ENCODE measurements at places on chromosomes 11 and 22.

DNA sequence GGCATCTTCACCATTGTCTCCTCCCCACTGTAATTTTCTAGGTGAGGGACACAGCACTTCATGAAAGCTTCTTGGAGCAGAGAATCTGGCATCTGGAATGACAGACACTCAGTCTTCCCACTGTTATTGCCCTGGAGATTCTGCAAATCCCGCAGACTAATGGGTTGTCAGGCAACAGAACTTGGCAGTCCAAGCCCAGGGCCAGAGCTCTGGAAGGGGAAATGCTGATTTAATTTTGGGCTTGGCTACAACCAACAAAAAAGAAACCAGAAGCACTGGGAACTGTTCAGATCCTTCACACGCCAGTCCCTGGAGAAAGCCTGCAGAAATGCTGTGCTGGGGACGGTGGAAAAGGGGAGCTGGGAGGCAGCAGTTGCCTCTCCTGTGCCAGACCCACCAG is 71.5 kb upstream of the BID start:
- no peak for DNase-seq

DNA sequence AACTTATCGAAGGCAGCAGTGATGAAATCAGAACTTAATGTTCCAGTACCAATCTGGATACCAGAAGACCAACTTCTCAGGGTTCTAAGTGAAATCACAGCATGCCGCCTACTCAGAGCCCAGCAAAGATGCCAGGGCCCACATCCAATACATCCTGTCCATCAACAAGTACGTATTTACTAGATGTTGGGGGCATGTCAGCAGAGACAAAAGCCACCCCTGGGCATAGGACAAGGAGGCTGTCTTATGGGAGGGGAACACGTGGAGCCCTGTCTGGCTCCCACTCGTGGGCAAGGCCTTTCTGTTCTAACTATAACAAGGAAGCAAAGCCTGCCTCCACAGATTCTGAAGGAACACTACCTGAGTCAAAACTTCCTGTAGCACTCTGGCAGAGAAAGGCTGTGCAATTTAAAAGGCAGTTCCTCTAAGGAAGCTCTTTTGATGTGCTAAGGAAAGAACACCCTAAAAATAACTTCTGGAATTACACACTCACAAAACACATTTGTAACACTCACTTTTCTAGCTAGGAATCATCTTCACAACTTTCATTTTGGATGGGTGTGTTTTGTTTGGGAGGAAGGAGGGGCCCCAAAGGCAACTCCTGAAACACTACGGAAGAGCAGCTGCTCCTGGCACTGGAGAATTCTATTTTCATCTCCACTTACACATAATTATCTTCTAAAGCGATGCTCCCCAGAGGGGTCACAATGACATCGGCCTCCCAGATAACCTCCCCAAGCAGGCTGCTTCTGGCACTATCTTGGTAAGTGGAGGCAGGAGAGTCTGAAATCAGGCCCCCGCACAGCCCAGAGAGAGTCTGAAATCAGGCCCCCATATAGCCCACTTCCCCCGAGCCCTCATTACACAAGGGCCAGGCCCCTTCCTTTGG is 14.2 kb downstream of the SMCO4 start:
- no peak for DNase-seq

GRCh38 chr11:61092280-61092766 is 10.0 kb upstream of the CD5 start:
- DNase-seq, result no peak

DNA sequence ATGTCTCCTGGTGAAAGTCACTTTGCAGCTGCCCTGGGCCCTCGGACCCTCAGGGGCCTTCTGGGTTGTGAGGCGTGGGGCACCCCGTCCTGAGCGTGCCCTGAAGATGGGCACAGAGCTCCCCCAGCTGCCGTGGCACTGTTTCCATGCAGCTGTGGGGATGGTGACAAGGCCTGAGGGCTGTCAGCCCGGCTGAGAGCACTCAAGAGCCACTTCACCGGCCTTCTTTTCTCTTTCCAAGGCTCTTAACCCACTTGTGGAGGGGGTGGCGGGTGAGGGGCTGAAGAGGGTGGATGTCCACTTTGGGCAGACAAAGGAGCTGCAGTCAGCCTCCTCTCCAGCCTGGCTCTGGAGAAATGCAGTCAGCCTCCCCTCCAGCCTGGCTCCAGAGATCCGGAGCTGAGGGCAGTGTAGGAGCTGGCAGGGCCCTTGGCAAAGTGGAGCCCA is 239.5 kb downstream of the ST3GAL4 start:
- DNase-seq, result no peak

GRCh38 chr11:116035977-116036376 is 531.8 kb upstream of the CADM1 start:
- DNase-seq, result no peak

- no peak for DNase-seq
Observed at GRCh38 chr11:121241343-121242211, 51.0 kb upstream of the SC5D start.

- no peak for DNase-seq
Observed at GRCh38 chr11:76218449-76219178, 12.3 kb upstream of the WNT11 start.

- DNase-seq, result peak; percentile 86
Observed at GRCh38 chr22:38694049-38694448, 6.7 kb downstream of the JOSD1 start.

- no peak for DNase-seq
Observed at GRCh38 chr11:86056351-86056854, 12.5 kb downstream of the PICALM start.

- DNase-seq, result peak; percentile 71
Observed at GRCh38 chr11:74025467-74026166, 16.7 kb upstream of the UCP3 start.

- DNase-seq, result no peak
Observed at GRCh38 chr11:123181767-123182500, 13.1 kb downstream of the CLMP start.

GRCh38 chr11:43694477-43694876 is 13.9 kb downstream of the HSD17B12 start:
- DNase-seq, result no peak

GRCh38 chr11:14673824-14674405 is 30.3 kb downstream of the PDE3B start:
- peak; percentile 20 for DNase-seq

DNA sequence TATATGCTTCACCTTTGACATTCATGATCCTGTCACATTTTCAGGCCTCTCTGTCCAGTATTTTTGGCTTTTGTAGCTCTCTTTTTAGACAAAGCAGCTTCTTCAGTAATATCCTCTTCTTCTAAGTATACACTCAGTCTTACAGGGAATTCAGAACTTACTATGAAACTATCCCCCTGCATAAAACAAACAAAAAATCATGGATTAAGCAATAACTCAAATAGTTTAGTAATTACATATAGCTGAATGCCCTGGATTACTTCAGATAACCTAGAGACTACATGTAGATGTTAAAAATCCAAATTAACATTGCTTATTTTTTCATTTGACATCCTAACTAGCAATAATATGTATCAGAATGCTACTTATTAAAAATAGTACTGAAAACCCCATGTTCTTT is 5.2 kb downstream of the TAF1D start:
- DNase-seq, result peak; percentile 26

GRCh38 chr11:47407746-47408590 is at the start of gene SLC39A13:
SLC39A13 (plus strand) TSS chr11:47408590; CDS start chr11:47410095, 1,505 bp downstream.
- peak; percentile 97 for DNase-seq

DNA sequence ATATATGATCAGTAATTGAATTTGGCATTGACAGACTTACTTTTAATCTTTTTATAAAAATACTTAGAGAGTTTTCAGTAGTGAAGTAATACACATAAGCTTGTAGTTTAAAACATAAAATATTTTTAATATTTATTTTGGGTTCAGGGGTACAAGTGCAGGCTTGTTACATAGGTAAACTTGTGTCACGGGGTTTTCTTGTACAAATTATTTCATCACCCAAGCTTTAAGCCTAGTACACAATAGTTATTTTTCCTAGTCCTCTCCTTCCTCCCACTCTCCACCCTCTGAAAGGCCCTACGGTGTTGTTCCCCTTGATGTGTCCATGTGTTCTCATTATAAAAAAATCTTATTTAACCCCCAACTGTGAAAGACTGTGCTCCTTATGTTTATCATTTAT is 1397.8 kb upstream of the RAG2 start:
- no peak for DNase-seq

DNA sequence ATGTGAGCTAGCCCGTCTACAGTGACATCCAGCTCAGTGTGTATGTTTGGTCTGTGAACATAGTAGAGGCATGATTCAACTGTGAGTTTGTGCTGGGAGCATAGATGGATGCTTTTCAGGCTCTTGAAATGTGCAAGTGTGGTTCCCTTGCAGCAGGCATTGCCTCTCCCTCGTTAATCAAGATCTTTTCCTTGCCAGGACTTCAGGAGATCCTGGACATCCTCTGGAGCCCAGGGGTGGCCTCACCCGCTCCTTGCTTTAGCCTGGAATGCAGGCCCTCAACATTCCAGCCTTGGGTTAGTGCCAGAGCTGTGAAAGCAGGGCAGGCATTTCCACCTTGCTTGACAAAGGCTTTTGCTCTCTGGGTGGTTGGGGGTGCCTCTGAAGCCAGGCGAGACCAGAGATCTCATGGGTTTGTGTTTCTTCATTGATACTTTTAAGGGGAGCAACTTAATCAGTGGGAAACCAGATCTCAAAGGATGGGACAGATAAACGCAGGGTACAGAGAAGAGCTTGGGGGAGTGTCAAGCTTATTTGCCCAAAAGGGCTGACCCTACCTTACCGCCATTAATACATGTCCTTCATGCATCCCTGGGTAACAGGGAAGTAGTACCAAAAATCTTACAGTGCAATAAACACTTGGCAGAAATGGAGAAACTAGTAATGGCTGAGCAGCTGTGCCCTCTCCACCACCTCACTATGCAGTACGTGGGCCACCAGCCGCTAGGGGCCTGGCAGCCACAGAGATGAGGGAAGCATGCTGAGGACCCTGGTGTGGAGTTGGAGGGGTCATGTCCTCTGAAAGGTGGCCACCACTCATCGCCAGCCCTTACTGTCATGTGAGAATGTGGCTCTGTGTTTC is 72.1 kb downstream of the PTPRJ start:
- DNase-seq, result no peak

DNA sequence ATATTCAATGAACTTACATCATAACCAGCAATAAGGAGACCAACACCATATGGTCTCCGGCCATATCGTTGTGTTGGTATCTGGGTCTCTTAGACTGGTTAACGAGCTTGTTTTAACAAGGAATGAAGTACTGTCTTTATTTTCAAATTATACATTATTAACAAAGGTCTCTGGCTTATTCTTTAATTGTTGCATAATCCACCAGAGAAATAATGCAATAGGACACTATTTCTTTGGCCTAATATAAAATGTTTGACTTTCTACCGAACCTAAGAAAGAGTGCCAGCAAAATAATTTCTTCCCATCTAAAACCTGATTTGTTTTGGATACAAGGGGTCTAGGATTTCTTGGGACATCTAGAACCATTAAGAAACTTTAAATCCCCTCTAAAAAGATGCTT is 6.4 kb downstream of the PSMA1 start:
- no peak for DNase-seq

- DNase-seq, result peak; percentile 64
Observed at GRCh38 chr11:103947546-103947919, 88.9 kb upstream of the DDI1 start.

DNA sequence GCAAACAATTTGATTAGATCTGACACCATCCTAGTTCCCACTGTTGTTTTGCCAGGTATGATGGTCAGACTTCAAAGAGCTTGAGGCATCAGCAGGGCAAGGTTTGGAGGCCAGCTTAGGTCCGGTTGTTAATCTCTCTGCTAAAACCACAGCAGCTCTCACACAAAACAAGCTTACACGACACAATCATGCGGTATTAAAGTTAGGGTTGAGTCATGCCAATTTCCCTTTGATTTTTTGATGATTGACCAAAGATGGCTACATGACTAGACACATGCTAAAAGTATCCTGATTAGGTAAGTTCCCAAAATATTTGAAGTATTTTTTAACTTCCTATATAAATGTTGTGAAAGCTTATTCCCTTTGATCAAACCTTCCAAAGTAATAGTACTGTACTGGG is 145.9 kb downstream of the ELP4 start:
- DNase-seq, result peak; percentile 42

- DNase-seq, result peak; percentile 23
Observed at GRCh38 chr11:111555255-111555654, 14.7 kb downstream of the LAYN start.

DNA sequence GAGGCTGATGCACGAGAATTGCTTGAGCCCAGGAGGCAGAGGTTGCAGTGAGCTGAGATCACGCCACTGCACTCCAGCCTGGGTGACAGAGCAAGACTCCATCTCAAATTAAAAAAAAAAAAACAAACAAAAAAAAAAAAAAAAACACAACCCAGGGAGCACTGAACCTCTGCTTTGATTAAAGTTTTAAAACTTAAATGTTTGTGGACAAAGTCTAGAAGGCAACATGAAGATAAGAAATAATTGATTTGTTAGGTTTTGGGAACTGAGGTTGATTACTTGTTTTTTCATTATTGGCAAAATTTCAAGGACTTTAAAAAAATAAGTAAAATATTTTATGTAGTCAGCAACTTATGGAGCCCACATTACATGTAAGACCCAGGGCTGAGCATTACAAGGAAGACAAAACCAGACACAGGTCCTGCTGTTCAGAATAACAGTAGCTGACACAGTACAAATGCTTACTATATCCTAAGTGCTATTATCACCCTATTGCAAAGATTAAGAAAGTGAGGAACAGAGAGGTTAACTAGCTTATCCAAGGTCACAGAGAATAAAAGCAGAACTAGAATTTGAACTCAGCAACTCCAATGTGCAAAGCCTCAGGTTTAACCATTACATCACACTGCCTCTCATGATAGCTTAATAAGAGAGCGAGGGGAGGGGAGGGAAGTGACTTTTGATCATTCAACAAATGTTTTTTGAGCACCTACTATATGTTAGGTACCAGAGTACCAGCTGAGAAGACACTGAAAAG is 2.3 kb upstream of the CRY2 start:
- no peak for DNase-seq

DNA sequence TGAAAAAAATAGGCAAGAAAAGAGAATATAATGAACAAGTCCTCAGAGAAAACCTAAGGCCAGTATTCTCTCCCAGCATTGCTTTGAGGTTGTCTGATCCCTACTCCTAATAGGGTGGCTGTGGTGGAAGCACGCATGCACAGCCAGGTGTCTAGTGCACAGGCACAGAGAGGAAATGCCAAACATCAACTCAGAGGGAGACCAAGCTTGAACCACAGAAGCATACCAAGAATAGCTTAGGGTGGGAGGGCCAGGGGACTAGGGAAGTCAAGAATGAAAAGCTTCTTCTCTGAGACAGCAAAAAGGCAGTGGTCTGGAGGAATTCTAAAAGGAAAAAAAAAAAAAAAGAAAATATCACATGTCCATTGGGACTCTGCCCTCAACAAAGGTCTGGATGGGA is 244.1 kb upstream of the API5 start:
- DNase-seq, result no peak

GRCh38 chr11:102451681-102452460 is 694 bp downstream of the TMEM123 start:
- peak; percentile 63 for DNase-seq

- no peak for DNase-seq
Observed at GRCh38 chr11:85784480-85785265, 26.3 kb downstream of the SYTL2 start.

Data from fibroblast of villous mesenchyme (primary cell).